Activated T-cell treated with anti-CD3 and anti-CD28 coated beads for 48 hours (primary cell): ENCODE measurements at places on chromosomes 2 and 18.

GRCh38 chr18:56831988-56832387 lies 180.8 kb downstream of the WDR7 start:
- DNase-seq = no peak

DNA sequence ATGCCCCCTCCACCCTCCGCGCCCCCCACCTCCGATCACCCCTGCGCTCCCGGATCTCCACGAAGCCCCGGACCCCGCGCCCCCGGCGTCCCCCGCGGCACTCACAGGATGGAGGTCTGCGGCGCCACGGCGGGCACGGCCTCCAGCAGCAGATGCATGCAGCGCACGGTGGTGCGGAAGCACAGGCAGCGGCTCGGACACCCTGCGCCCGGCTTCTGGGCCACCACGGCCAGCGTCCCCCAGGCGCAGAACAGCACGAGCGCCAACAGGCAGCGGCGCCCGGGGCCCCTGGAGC lies 217 bp downstream of the PXDN start:
- no peak for DNase-seq

DNA sequence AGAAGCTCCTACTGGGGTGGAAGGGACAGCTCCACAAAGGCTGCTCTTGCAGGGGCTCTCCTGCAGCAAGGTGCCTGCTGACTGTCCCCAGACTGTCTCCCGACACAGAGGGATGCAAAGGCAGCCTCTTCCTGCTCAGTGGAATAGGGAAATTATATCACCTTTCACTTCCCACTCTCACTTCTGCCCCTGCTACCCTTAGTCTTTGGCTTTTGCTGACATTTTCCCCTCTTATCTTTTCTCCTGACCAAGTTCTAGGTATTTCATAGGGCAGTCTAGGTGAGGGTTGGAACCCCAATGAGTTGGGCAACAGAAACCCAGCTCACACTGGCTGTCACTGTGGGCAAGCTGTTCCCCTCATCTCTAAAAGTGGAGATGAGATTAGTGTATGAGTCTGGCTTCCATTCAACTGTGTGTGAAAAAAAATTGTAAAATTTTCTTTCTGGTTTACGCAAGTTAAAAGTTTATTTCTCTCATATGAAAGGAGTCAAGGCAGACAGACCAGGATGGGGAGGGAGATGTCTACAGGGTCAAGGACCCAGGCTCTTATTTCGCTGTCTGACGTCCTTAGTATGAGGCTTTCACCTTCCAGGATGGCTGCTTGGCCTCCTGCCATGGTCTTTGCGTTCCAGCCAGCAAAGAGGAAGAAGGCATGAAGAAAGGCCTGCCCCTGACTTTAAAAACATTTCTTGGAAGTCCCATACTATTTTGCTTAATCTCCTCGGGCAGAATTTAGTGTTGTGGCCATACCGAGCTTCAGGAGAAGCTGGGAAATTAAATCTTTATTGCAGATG lies 7.5 kb upstream of the MOCOS start:
- DNase-seq = no peak

DNA sequence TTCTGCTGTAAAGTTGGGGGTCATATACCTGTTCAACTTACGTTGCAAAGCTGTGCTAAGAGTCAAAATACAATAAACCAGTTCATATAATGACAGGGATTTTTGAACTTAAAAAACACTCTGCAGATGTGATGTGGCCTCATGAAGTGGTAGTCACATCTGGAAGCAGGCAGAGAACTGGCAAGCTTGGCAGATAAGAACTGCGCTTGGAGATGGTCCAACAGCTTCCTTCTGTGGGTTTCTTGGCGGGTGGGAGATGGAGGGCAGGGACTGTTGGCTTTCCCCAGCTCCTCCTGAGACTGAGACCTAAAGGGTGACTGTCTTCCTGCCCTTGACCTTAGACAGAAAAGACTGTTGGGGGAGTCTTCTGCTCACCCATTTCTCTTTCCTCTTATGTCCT lies 140.4 kb downstream of the CTIF start:
- no peak for DNase-seq

DNA sequence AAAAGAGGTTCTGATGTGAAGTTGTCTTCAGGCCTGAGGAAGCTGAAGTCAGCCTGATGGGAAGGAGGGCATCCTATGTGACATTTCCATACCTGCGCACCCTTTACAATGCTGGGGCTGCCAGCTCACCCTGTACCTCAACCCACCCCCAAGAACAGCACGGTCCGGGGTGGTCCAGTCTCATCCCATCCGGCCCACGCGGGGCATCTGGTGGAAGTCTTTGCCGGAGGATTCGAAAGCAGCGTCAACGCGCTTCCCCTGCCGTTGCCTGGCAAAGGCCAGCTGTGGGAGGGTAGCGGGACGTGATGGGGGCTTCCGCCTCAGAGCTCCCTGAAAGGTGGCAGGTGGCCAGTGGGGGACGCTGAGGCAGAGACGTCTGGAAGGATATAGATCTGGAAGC lies 113.6 kb upstream of the ANKRD30BL start:
- no peak for DNase-seq

DNA sequence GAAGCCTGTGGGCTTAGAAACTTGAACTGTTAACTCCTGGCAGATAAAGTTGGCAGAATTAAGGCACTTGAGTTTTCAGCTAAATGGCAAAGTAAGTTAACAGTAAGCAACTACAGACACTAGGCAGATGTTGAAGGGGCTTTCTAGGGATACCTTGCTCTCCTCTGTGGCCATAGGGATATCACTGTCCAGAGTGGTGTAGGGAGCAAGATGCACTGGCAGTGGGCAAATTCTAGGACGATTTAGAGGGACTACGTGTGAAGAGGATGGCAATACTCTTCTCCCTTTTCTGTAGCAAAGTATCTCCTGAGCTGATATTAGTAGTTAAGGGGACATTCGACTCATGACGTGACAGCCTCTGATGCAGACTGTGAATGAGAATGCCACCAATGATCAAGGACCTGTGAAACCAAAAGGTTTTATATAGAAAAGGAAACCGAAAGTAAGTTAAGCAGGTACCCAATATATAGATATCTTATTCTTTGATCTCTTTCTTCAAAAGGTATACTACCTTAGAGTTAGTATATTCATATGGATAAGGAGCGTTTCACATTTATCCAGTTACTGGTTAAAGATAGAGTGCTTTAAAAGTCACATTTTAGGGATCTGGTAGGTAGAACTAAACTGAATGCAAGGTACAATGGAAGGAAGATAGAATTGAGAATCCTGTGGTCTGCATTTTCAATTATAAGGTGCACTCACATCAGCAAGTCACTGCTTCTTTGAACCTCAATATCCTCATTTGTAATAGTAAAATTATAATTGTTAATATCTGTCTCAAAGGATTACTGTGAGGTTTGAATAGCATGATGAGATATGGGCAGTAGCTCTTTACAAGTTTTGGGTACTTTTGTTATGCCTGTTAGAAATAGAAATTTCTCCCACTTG lies 106.4 kb downstream of the KCNH7 start:
- no peak for DNase-seq

DNA sequence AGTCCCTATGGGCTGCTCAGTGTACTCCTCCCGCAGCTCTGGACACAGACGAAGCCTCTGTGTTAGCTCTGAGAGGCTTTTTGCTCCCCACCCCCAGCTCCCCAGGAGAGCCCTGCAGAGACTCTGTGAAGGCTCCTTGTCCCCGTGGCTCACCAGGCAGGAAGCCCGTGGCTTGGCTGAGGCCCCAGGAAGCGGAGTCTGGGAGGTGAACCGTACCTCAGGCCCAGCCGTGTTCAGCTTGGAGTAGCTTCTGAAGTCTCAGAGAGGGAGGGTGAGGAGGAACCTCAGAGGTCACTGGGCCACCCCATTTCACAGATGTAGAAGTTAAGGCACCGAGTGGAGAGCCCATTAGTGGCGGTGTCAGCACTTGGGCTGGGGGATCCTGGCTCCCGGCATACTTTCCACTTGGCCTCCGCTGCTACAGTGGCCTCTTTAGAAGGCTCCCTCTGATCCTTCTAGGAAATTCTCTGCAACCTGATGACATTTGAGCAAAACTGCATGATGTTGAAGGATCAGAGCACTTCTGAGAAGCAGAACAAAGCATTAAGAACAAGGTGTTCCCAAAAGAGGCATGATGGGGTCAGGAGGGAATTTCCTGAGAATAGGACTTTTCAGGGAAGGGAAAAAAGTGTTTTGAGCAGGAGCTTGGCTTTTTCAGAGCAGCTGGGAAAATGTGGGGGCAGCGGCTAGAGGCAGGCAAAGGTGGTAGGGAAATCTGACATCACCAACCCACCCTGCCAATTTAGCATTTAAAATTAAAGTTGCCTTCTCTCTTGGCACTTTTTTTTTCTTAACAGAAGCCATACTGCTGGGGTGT lies 79.1 kb downstream of the MCFD2 start:
- no peak for DNase-seq

DNA sequence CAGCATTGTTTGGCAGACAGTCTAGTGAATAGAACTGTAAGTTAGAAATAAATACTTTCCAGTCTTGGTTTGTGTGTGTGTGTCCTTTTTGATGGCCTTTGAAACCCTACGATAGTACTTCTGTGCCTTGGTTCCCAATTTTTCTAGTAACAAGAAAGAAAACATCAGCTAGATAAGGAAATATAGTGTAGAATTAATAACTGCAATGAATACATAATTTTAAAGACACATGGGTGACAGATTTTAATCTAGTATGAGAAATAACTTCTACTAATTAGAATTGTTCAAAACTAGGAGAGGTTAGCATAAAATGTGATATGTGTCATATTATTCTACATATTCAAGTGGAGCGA lies 44.5 kb upstream of the NEMP2 start:
- no peak for DNase-seq

GRCh38 chr2:119371111-119371510 lies 4.3 kb downstream of the DBI start:
- no peak for DNase-seq
